ENCODE measurements at places on chromosomes 16 and 17.

GRCh38 chr16:48895142-48895541, 285.2 kb upstream of the N4BP1 start:
- DNase-seq: no peak

DNA sequence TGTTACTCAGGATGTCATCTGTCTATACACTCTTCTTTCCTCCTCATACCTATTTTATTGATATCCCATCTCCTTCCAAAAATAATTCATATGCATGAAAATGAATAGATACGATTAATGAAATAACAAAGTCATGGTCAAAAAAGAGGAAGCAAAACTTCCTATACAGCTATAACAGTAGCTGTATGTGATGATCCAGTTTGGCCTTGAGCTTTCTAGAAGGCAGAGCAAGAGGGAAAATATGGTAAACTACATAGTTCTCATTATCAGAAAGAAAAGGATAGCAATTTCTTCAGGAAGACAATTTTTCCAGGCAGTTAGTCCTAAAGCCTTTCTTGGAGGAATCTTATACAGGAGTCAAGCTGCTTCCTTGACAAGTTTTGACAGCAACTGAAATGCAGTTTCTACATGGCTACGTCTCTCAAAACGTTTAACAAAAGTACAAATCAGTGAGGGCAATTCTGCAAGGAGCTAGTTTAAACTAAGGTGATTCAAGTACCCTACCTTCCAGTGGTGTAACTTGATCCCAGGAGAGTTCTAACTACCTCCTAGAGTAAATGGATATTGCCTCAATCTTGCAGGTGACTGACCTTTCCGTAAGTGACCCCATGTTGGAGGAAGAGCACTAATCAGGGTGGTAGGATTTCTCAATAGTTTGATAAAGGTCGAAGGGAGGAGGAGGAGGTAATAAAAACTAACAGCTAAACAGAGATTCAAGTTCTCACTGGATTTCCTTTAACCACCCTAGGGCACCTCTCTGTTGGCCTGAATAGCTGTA, 1.0 kb downstream of the SPAG5 start:
- DNase-seq: no peak

GRCh38 chr16:65655802-65656201, 533.9 kb upstream of the CDH11 start:
- DNase-seq: no peak

- DNase-seq: peak; percentile 85
Measured at GRCh38 chr17:8151641-8152111, 528 bp downstream of the PER1 start.

DNA sequence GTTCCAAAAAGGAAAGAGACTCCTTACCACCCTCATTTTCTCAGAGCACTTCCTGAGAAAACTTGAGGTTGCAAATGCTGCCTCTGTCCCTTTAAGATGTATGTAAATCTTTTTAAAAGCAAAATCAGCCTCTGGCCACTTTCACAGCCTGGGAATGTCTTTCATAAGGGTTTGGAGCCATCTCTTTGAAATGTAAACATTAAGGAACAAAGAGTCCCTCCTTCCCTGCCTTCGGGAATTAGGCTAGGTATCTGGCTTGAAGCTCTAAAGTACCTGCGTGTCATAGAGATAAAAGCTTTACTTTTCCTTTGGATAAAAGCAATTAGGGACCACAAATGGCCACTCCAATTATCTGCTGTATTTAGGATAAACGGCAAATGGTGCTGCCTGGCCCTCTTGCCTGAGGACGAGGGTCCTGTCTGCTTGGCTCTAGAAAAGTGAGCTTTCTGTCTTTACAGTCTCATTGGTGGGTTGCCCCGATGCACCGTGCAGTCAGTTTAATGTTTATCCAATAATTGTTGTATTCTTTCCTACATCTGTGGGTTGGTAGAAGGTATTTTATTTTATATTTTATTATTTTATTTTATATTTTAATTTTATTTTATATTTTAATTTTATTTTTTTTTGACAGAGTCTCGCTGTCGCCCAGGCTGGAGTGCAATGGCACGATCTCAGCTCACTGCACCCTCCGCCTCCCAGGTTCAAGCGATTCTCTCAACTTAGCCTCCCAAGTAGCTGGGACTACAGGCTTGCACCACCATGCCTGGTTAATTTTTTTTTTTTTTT, 23.9 kb downstream of the NLRC3 start:
- no peak for DNase-seq

- DNase-seq: peak; percentile 12
Measured at GRCh38 chr17:55038291-55038690, 69.7 kb downstream of the STXBP4 start.

GRCh38 chr17:44865231-44865660, 17.6 kb downstream of the HIGD1B start:
- peak; percentile 67 for DNase-seq

GRCh38 chr17:64097196-64097936, 32.6 kb downstream of the ERN1 start:
- peak; percentile 72 for DNase-seq

- peak; percentile 73 for DNase-seq
Measured at GRCh38 chr17:40168262-40168832, 8.9 kb upstream of the RAPGEFL1 start.

- DNase-seq: no peak
Measured at GRCh38 chr17:38563362-38564253, 42.1 kb downstream of the SRCIN1 start.

DNA sequence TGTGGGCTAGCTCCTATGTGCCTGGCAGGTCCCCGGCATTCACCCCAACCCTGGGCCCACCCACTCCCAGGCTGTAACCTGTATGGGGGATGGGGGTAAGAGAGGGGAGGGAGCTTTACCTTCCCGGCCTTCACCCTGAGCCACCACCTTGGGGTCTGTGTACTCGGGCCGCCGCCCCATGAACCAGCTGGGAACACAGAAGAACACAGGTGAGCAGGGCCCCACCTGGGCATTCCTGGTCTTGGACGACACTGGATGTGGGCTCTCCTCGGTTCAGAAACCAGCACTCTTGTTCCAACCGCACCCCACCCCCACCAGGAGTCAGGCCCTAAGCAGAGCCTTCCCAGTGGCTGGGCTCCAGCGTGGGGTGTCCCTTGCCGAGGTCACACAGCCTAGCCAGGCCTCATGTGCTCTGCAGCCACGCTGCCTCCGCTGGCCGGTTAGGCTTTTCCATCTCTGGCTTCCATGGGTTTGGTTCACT, 18.8 kb downstream of the B9D1 start:
- DNase-seq: no peak

All from iris pigment epithelial cell (primary cell).